Daoy (cell line): ENCODE measurements at places on chromosomes 12 and 14.

DNA sequence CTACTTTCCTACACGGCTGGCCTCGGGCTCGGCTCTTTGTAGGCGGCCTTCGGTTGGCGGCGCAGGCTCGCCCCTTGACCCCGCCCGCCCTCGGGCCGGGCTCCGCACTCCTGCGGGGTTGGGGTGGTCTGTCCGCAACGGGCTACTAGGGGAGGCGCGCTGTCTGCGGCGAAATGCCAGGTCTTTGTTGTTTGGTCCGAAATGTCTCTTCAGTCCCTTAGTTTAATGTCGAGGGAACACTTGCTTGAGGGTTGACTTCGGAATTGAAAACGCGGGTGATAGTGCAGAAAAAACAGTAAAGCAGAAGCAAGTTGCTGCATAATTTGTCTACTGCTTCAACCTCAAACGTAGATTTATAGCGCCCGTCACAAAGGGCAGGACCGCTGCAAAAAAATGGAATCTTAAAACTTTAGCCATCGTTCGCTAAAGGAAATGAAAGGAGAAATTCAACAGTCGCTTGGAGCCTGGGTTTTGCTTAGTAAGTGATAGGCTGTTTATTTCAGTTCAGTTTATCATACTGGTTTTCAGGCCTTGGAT, 390 bp downstream of the JKAMP start:
- no peak for DNase-seq

DNA sequence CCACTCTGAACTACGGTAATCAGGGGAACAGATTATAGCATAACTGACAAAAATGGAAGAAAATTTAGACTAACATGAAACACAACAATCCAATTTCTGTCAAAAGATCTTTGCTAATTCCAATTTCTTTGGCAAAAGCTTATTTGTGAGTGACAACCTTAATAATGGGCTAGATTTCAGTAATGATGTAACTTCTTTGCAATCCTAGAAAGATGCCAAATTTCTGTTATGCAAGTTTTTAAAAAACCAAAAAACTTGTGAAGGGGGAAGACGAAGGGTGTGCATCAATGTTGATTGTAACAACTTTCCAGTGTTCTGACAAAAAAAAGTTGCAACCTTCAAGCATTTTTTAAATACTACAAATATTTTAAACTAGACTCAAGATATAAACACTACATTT, 59.9 kb downstream of the DICER1 start:
- DNase-seq, result no peak

GRCh38 chr12:73699318-73699717, 838.3 kb upstream of the ATXN7L3B start:
- DNase-seq, result no peak

DNA sequence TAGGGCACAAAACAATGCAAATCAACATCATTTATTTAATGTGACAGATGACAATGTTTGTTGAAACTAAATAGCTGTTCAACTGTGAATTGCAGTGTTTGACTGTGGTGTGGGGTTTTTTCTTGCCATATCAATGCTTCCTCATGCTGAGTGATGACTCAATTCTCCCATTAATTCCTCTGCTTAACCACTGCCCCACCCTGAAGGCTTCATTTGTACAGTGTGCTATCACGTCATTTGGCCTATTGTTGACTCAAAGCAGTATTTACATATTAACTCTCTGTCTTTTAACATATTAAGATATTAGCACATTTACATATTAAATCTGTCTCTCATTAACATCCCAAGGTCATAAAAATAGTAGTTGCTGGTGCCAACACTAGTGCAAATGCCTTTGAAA, 164.8 kb upstream of the NRXN3 start:
- peak; percentile 48 for DNase-seq

- DNase-seq, result no peak
Measured at GRCh38 chr12:122928404-122929147, 32.7 kb upstream of the VPS37B start.

- no peak for DNase-seq
Measured at GRCh38 chr14:61342486-61342885, 21.1 kb downstream of the PRKCH start.
